ENCODE measurements at places on chromosomes 7 and 10.

GRCh38 chr10:520402-520787, 169.1 kb downstream of the DIP2C start:
- DNase-seq, result peak; percentile 65

- DNase-seq, result no peak
Measured at GRCh38 chr7:122572706-122573105, 126.2 kb downstream of the RNF133 start.

GRCh38 chr7:133784486-133785001, 342.6 kb upstream of the LRGUK start:
- no peak for DNase-seq

DNA sequence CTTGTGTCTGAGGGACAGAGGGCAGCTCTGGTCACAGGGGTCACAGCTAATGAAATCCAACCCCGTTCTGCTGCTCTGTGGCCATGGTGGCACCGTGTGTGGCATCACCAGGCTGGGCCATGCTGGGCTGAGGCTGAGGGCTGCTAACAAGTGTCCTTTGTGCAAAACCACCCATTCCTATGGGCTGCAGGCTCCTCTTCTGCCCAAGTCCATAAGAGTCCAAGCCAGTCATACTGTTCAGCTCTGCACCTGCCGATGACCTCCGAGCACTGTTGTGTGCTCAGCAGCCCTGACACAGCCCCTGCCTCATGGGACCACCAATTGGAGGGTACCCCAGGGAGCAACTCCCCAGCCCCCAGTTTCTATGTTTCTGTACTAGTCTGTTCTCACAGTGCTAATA, 133.1 kb downstream of the WDR11 start:
- DNase-seq, result no peak

- DNase-seq, result no peak
Measured at GRCh38 chr10:31395695-31396094, 76.7 kb downstream of the ZEB1 start.

- DNase-seq, result peak; percentile 22
Measured at GRCh38 chr7:33757563-33758165, 147.7 kb upstream of the BMPER start.

DNA sequence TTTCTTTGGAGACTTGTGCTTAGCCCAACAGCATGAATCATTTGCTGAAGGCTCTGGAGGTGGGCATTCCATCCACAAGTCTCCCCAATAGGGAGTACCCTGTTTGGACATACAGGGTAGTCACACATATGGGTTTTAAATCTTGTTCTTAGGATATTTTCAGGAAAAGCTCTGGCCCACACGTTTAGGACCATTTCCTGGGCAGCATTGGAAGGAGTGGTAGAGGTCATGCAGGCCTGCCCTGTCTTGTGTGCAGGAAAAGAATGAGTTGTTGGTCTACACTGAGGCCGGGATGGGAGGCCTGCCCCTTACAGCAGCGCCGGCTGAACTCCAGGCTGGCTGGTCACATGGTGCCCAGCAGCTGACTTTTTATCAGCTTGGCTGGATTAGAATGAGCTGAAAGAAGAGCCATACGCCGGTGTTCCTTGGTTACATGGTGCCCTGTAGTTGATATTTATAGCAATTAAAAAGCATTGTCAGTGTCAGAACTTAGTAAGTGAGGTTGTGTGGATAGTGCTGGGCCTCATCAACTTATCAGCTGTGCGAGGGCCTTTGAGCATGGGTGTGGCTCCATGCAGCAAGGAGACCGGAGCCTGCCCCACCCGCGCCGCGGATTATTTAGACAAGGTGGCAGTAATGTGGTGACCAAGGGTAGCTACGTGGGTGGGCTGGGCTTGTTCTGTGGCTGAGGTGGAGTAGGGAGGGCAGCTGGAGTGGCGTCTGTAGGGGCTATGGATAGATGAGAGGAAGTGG, 28.6 kb downstream of the OGDH start:
- DNase-seq, result no peak

DNA sequence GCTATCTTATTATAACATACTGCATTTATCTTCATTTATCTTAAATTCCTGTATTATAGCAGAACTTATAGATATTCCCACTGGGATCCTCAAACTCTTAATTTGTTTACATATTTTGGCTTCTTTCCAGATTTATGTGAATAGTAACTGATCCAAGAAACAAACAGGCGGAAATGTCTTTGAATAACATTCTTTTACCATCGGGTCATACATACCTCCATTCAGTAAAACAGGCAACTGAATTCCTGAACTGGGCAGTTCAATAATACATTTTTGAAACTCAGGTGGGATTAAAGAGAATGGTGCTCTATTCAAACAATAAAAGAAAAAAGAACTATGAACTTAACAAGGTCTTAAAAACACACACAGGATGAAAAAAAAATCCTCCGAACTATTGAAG, 337.4 kb downstream of the CRPPA start:
- DNase-seq, result no peak

GRCh38 chr7:66667023-66667728, 38.5 kb downstream of the KCTD7 start:
- DNase-seq, result no peak

Measured in ovary (tissue), 10 donors.